Colonic mucosa (tissue), 4 donors: ENCODE measurements at places on chromosomes 13 and 19. TPM values are rescaled to one million over a fixed set of nuclear protein-coding genes. Genes with fewer than 3 reads are reported as not detected.

TUBA3C gene
- total RNA-seq, result not detected

PRTN3 gene
- total RNA-seq, result not detected

ZNF667 gene
- 1.1 TPM for total RNA-seq

RASIP1 gene
- 2.2 TPM for total RNA-seq

CYP4F11 gene
- 8.1 TPM for total RNA-seq

TEKTIP1 gene
- total RNA-seq, result 4.7 TPM

DNA sequence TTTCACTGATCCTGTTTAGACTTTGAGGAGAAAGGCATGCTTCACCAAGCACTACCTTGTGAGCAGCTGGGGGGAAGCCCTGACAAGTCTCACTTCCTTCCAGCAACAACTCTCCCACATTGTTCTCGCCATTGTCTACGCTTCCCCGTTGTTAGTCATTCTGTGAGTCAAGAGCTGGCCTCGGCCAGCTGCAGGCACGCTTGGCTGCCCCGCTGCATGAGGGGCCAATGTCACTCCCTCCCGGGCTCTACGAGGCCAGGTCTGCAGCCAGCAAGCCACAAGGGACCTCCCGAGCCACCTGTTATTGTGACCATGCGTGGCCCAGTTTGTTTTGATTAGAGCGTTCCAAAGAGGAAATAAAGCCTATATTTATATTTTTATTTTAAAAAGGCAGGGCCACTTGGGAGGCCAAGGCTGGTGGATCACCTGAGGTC, 220.9 kb downstream of the FOXO1 start:
- H3K4me3 ChIP-seq, result no peak overlapping the region
- H3K27me3 ChIP-seq, result no peaks in the 10 kb centered on the region
- no peak overlapping the region for H3K27ac ChIP-seq
- DNase-seq, result peak; percentile 19
- H3K36me3 ChIP-seq, result no peaks in the 10 kb centered on the region

DNA sequence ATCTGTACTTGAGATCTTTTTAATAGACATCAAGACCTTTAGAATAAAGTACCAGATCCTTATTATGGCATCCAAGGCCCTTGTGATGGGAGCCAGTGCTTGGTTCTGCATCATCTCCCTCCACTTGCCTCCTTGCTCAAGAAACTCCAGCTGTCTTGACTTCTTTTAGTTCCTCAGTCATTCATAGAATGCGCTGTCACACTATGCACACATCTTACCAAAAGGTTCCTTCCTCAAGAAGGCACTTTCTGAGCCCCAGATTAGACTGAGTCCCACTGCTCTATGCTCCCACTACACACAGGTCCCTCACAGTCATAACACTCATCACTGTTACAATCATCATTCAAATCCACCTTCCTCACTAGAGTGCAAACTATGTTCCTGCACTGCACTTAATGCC, 57.8 kb upstream of the ITM2B start:
- no peak overlapping the region for H3K27ac ChIP-seq
- no peak overlapping the region for H3K4me3 ChIP-seq
- no peaks in the 10 kb centered on the region for H3K27me3 ChIP-seq
- H3K4me1 ChIP-seq, result no peaks in the 10 kb centered on the region

GRCh38 chr13:68078874-68079273, 848.7 kb upstream of the PCDH9 start:
- H3K36me3 ChIP-seq, result no peaks in the 10 kb centered on the region
- H3K4me1 ChIP-seq, result no peaks in the 10 kb centered on the region
- no peak for DNase-seq
- no peak overlapping the region for H3K4me3 ChIP-seq

DNA sequence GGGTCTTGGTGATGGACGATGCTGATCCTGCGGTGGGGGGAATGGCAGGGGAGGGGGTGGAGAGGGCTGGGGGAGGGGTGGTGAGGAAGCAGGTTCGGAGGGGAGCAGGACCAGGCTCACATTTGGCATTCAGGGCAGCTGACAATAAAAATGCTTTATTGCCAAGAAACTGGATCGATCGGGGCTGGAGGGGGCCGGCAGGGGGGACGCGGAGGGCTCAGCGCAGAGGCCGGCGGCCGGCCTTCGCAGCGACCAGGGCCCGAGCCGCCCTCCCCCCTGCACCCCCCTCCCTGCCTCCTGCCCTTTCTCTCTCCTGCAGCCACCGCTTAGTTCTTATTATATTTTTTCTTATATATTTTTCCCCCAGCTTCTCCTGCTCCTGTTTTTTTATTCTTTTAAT, 18.1 kb upstream of the POU2F2 start:
- no peak for DNase-seq
- H3K4me1 ChIP-seq, result no peaks in the 10 kb centered on the region
- no peaks in the 10 kb centered on the region for H3K36me3 ChIP-seq
- H3K27me3 ChIP-seq, result no peaks in the 10 kb centered on the region
- no peak overlapping the region for H3K4me3 ChIP-seq

DNA sequence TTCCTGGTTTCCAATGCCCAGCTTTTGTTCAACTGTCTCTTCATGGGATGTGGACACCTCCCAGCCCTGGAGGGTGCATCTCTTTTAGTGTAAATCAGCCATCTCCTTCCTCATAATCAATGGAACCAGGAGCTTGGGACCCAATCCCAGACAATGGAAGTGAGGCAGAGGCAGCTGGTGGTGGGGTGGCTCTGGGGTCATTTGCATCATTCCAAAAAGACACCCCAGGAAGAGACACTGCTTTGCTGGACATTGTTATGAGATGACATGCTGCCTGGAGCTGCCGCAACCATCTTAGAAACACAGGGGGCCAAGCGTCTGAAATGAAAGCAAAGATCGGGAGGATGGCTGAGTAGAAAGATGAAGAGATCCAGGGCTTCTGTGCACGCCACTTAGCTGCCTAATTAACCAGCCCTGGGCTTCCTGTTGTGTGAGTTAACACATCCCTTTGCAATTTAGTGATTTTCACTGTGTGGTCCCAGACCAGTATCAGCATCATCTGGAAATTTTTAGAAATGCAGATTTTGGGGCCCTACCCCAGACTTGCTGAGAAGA, 36.1 kb downstream of the IRS2 start:
- H3K4me3 ChIP-seq, result no peak overlapping the region
- no peaks in the 10 kb centered on the region for H3K4me1 ChIP-seq
- DNase-seq, result no peak
- no peaks in the 10 kb centered on the region for H3K36me3 ChIP-seq

DNA sequence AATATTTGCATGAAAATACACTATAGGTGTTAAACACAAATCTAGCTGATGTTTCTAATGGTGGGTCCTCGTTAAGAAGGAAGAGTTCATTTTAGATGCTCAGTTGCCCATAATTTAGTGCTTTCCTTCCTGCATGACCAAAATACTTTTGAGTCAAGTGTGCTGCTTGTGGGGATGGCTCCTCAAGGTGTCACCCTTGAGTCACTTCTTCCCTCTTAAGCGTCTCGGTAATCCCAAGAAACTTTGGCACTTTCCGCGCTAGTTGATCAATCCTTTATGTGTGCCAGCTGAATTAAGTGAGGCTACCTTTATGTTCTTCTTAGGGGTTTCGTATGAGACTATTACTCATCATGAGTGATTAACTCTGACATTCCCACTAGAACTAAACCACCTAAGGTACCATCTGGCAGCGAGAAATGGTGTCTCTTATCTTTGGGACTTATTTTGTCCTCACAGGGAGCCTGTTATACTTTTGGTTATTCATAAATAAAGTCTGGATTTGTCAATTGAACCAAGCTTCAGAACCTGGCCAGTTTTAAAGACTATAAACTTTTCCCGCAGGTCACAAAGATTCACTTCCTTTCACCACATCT, 106.8 kb downstream of the NHLRC3 start:
- no peaks in the 10 kb centered on the region for H3K4me1 ChIP-seq
- no peak overlapping the region for H3K4me3 ChIP-seq
- H3K27me3 ChIP-seq, result no peaks in the 10 kb centered on the region
- H3K36me3 ChIP-seq, result no peaks in the 10 kb centered on the region

DNA sequence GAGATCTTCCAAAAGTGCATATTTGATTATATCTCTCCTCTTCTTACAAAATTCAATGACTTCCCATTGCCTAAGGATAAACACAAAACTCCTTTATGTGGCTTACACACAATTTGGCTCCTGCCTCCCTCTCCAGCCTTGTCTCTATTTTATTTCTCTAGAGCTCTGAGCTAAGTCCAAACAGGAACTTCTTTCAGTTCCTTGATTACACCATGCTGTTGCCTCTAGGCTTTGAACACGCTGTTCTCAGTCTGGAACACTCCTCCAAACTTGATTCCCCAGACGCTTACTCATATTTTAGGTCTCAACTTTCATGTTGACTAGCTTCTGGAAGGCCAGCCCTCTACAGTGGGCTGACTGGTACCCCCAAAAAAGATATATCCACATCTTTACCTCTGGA, 258.5 kb downstream of the COG6 start:
- H3K4me3 ChIP-seq, result no peak overlapping the region
- no peak overlapping the region for H3K27ac ChIP-seq
- no peaks in the 10 kb centered on the region for H3K4me1 ChIP-seq
- no peaks in the 10 kb centered on the region for H3K27me3 ChIP-seq

DNA sequence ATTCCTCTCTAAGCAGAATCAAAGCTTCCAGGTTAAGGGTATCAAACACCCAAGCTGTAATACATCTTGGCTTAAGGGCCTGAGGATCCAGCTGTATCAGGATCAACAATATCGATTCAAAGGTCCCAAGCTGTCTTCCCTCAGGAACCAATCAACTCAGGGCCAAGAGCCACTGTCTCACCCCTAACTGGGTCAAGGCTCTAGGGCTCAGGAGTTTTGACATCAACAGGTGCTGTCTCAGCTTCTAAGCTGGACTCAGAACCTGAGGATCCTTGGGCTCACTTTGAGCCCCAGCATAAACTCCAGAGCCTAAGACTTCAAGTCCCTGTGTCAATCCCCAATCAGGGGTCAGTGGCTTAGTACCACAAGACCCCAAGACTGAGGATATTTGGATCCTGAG, 917 bp downstream of the FBXW9 start:
- H3K4me3 ChIP-seq, result peak overlapping the region; percentile 75
- H3K4me1 ChIP-seq, result peaks cover 5% of the 10 kb centered on the region
- no peaks in the 10 kb centered on the region for H3K27me3 ChIP-seq
- DNase-seq, result no peak
- H3K27ac ChIP-seq, result no peak overlapping the region

- H3K36me3 ChIP-seq, result no peaks in the 10 kb centered on the region
- DNase-seq, result peak; percentile 96
- H3K27ac ChIP-seq, result peak overlapping the region; percentile 73
- H3K4me3 ChIP-seq, result no peak overlapping the region
- H3K27me3 ChIP-seq, result no peaks in the 10 kb centered on the region
Observed at GRCh38 chr19:18156841-18157464, 4.0 kb downstream of the PIK3R2 start.

DNA sequence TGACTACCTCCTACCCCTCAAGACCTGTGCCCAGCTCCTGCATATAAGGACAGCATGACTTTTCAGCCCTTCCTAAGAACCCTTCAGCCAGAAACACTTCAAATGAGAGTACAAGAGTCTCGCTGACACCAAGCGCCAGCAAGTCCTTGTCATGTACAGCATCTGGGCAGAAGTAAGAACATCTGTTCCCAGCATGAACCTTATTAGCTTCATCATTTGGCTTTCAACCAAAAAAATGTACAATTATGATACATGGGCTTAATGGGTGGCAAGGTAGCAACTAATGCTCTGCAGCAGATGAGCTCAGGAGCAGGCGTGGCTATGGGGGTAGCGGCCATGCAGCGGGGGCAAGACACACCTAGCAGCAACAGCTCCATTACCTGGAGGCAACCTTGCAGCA, 487.6 kb downstream of the COG6 start:
- no peak overlapping the region for H3K4me3 ChIP-seq
- H3K27ac ChIP-seq, result no peak overlapping the region
- H3K27me3 ChIP-seq, result no peaks in the 10 kb centered on the region

GRCh38 chr13:108087810-108088209, 127.5 kb downstream of the LIG4 start:
- H3K36me3 ChIP-seq, result no peaks in the 10 kb centered on the region
- H3K27me3 ChIP-seq, result no peaks in the 10 kb centered on the region
- H3K4me3 ChIP-seq, result no peak overlapping the region
- H3K27ac ChIP-seq, result no peak overlapping the region
- no peaks in the 10 kb centered on the region for H3K4me1 ChIP-seq

DNA sequence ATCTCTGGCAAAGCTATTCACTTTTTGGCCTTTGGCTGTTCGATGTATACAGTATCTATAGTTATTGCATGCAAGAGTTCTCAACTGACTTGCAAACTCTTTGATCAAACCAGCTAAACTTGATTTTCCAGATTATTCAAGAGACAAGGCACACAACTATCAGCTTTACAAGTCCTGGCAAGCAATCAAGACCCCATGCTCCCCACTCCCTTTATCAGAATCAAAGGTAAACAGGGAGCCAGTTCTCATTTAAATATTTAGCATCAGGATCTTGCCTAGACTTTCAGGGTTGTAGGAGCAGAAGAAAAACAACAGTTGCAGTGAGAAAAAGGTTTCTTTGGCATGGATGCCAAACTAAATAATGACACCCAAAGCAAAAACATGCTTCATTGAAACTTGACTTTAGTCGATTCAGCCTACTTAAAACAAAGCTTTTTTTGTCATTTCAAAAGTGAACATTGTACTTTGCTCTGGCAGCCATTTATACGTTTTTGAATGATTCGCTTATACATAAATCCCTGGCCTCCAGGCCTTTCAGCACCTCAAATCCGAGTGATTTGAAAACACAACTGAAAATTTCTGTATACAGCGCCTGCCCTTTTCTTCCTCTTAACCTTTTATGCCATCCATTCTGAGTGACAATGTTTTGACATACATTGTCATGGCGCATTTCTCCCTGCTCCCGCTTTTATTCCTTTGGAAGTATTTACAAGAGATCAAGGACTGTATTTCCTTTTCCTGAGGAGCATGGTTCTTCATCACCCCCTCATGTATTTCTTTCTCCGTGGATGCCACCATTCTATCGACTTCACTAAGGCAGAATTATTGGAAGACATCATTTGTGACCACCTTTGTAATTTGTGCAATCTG, 340.8 kb downstream of the KLF5 start:
- H3K4me1 ChIP-seq, result peaks cover 7% of the 10 kb centered on the region
- H3K27ac ChIP-seq, result peak overlapping the region; percentile 77
- H3K27me3 ChIP-seq, result no peaks in the 10 kb centered on the region

GRCh38 chr19:40363069-40363468, 14.6 kb downstream of the PLD3 start:
- H3K27me3 ChIP-seq, result no peaks in the 10 kb centered on the region
- H3K4me3 ChIP-seq, result no peak overlapping the region
- no peak overlapping the region for H3K27ac ChIP-seq

GRCh38 chr19:46715975-46716671, 791 bp downstream of the PRKD2 start:
- peaks cover 10% of the 10 kb centered on the region for H3K4me1 ChIP-seq
- H3K27ac ChIP-seq, result peak overlapping the region; percentile 79
